ENCODE measurements at places on chromosomes 3 and 15. TPM values are rescaled to one million over a fixed set of nuclear protein-coding genes. Genes with fewer than 3 reads are reported as not detected.

Gene CCRL2
- total RNA-seq, result 3.9 TPM

Gene WNT5A
- total RNA-seq, result 25.0 TPM

Gene PARP15
- total RNA-seq, result 0.79 TPM

Gene TRPM1
- 0.72 TPM for total RNA-seq

Gene CCDC71
- 9.7 TPM for total RNA-seq

Gene SOX14
- 0.39 TPM for total RNA-seq

Gene CDHR4
- 0.10 TPM for total RNA-seq

Gene SI
- not detected for total RNA-seq

Gene MKRN2OS
- total RNA-seq, result 0.20 TPM

Gene IL20RB
- total RNA-seq, result 0.83 TPM

Gene SETD2
- total RNA-seq, result 72.0 TPM

Gene MYO1E
- total RNA-seq, result 46.1 TPM

Gene VEPH1
- 10.6 TPM for total RNA-seq

Gene ROPN1B
- total RNA-seq, result 2.4 TPM

Gene GP5
- 0.33 TPM for total RNA-seq

Gene ATP10A
- 4.6 TPM for total RNA-seq

Gene HEG1
- 32.5 TPM for total RNA-seq

Gene PATL2
- total RNA-seq, result 2.0 TPM

Gene PPP1R14D
- total RNA-seq, result not detected

Gene SLC25A38
- 23.6 TPM for total RNA-seq

Gene RASL12
- 18.8 TPM for total RNA-seq

Gene AQR
- 38.8 TPM for total RNA-seq

Gene P2RY12
- 167 TPM for total RNA-seq

Gene MASP1
- total RNA-seq, result 19.9 TPM

Gene IL17RD
- total RNA-seq, result 17.3 TPM

Gene OIP5
- 5.5 TPM for total RNA-seq

Gene CD80
- total RNA-seq, result not detected

Gene SEMA7A
- total RNA-seq, result 30.9 TPM

Gene GPR62
- 4.6 TPM for total RNA-seq

Gene PLA1A
- total RNA-seq, result 0.69 TPM

Gene BFSP2
- total RNA-seq, result not detected

Gene THSD4
- 85.9 TPM for total RNA-seq

Gene ADGRG7
- not detected for total RNA-seq

Gene MRPS25
- 21.1 TPM for total RNA-seq

Gene PIGZ
- total RNA-seq, result 4.6 TPM

Gene DUOX1
- 0.22 TPM for total RNA-seq

Gene REC114
- not detected for total RNA-seq

Gene SIAH2
- 26.4 TPM for total RNA-seq

Gene SEMA3G
- total RNA-seq, result 26.6 TPM

Gene IL16
- 4.3 TPM for total RNA-seq

Gene PRR23B
- total RNA-seq, result not detected

Data from spinal cord (tissue), 10 donors.